Left lung (tissue), 14 donors: ENCODE measurements at places on chromosomes 1 and 21. TPM values are rescaled to one million over a fixed set of nuclear protein-coding genes. Genes with fewer than 3 reads are reported as not detected.

The CR1 gene
- 6.9 TPM for total RNA-seq

The DPT gene
- 10.7 TPM for total RNA-seq

- no peak for DNase-seq
Measured at GRCh38 chr1:114033961-114034360, 54.7 kb downstream of the OLFML3 start.

GRCh38 chr1:24058671-24059455 lies 53.1 kb downstream of the MYOM3 start:
- DNase-seq = no peak
